ENCODE measurements at places on chromosomes 3 and 15.

GRCh38 chr3:124584552-124585391 lies 145.5 kb upstream of the UMPS start:
- no peak for DNase-seq

- DNase-seq, result no peak
These were observed 82.7 kb upstream of the SLC6A6 start for GRCh38 chr3:14319654-14320182.

DNA sequence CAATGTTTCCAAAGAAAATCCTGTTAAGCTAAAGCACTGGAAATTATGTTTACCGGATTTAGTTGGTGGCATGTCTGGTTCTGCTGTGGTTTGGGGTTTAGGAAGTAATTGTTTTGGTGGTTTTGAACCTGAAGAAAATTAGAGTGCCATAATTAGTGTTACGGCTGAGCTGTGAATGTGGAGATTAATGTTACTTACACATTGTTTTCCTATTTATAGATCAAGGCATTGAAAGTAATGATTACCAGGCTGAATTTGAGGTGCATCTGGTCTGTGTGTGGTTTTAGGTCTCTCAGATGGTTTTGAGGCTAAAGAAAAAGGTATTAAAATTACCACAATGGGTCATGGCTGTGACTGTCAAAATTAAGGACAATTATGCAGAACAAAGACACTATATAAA lies 128.9 kb downstream of the TFG start:
- DNase-seq, result no peak

- DNase-seq, result no peak
These were observed 53.6 kb upstream of the SYN2 start for GRCh38 chr3:11950576-11950975.

- DNase-seq, result no peak
These were observed 207.1 kb downstream of the TBC1D2B start for GRCh38 chr15:77870195-77871065.

All from activated naive CD8-positive, alpha-beta T cell treated with anti-CD3 and anti-CD28 coated beads, Interleukin-2, amount 50 U/mL, for 16 hours (primary cell).